ENCODE measurements at places on chromosomes 5 and 9.

GRCh38 chr5:178337334-178337741 lies 104.7 kb upstream of the PHYKPL start:
- no peak for DNase-seq

- DNase-seq = no peak
Measured at GRCh38 chr9:81622471-81623255, 66.7 kb downstream of the TLE1 start.

DNA sequence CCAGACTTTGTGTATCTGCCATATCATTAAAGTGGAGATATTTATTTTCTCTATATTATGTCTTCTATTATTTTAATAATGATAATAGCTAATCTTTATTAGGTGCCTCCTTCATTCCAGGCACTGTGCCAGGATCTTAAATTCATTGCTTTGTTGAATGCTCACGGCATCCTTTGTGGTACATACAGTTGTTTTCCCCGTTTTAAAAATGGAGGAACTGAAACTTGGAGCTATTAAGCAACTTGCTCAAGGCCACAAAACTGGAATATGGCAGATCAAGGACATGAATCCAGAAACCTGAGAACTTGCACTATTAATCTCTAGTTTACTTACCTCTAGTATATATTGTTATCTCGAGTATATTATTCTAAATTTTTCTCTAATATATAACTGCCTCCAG lies 41.5 kb upstream of the PPP3R2 start:
- no peak for DNase-seq

GRCh38 chr5:107869438-107870115 lies 198.8 kb upstream of the EFNA5 start:
- DNase-seq = no peak

- DNase-seq = no peak
Measured at GRCh38 chr9:27348785-27349697, 52.1 kb upstream of the EQTN start.

GRCh38 chr5:67341478-67341877 lies 144.9 kb upstream of the CD180 start:
- DNase-seq = no peak

DNA sequence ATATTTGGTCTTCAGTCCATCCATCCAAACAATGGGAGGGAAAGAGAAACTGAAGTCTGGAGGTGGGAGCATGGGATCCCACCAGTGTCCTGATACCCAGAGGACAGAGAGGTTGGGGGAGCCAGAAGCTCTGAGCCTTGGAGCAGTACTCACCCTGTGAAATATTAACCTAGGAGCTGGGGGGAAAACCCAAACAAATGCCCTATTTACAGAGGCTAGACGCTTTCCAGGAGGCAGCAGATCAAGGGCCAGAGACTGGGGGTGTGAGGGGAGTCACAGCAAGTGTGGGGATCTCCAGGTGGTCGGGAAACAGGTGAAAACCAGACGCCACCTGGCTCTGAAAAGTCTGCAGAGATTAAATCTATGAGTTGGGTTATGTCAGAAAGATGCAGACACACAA lies 6.2 kb downstream of the ZER1 start:
- DNase-seq = no peak

- no peak for DNase-seq
Measured at GRCh38 chr5:82931110-82931509, 146.1 kb downstream of the TMEM167A start.

DNA sequence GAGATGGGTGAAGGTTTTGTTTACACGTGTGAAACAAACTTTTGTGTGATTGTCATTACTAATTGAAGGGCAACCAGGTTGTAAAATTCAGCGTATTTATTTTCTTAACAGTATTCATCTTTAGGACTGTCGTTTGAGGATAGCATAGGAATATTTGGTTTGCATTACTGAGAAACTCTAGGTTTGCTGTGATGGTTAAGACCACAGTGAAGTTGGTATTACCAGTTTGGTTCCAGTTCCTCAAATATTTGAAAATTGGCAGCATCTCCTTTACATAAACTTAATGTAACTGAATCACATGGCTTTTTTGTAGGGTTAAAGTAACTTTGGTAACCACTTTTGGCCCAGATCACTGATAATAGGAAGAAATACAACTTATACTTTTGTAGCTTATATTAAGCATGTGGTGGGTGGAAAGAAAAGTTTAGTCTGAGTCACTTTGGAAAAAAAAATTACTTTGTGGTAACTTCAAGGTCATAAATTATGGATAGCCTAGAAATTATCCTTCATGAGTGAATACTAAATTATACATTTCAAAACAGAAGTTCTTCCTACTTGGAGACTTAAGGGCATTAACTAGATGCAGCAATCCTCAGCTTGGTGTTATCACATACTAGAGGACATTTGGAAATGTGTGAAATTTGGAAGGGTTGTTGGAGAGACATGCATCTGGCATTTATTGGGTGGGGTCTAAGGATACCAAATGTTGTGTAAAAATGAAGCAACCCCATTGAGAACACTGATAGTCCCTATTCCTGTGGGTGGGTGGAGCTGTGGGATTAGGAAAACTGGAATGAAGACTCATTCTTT lies 33.9 kb downstream of the G3BP1 start:
- DNase-seq = no peak

DNA sequence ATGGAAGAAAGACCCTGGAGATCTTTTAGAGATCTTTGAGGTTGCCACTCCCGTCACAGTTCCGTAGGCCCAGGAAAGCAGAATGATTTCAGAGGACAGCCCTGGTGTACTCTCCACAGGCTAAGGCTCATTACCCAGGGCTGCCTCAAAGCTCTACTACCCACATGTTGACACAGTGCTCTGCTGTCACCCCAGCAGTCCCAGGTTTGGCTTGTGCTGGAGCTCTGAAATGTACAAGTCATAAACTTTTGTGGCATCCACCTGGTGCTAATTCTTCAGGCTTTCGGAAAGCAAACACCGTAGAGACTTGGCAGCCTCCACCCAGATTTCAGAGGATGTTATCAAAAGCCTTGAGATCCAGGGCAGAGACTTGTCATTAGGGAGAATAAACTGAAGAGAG lies 136.5 kb downstream of the MTRR start:
- no peak for DNase-seq

DNA sequence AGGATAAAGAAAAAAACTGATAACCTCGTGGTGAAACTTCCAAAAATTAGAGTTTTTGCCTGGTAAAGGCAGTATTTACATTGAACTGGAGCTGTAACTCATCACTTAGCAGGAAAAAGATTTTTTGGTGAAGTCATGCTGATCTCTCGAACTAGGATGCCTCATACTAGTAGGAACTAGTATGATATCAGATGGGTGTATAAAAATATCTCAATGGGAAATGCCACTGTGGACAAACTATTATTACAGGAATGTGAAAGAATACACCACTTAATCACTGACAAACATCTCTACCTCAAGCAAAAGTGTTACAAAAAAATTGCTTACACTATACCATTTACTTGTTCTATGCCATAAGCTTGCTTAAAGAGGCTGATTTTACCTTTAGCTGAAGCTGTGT lies 28.4 kb downstream of the RFX3 start:
- DNase-seq = no peak

DNA sequence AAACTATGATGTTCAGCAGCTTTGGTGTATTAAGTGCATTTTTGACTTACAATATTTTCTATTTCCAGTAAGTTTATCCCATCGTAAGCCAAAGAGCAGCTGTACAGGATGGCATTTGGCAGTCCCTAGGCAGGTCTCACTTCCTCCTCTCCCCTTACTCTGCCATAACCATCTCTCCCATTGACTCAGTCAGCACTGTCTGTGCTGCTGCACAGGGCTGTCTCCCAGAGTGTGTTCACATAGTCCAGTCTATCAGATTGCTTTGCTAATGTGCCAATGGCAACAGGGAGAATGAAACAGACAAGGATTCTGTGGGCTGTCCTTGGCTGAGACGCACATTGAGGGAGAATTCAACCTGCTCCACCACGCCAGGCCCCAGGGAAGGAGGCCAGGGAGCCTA lies 47.0 kb upstream of the CAST start:
- DNase-seq = no peak

GRCh38 chr5:118257066-118257465 lies 731.3 kb downstream of the DTWD2 start:
- no peak for DNase-seq

DNA sequence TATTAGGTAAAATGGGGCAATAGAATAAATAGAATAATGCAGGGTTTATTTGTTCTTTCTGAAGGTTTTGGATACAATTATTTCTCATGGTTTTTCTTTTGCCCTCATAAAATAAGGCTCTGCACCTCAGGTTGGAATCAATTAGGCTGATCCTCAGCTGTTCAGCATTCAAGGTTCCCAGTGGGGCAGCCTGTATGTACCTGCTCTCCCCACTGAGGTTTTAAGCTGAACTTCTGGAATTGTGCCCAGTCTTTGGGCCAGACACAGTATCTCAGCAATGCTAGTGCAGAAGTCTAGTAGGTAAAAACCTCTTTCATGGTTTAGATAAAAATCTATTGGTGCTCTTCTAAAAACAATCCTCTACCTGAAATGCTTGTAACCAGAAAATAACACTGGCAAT lies 98.0 kb downstream of the EDIL3 start:
- no peak for DNase-seq

GRCh38 chr5:10676224-10676623 lies 84.8 kb downstream of the DAP start:
- no peak for DNase-seq

DNA sequence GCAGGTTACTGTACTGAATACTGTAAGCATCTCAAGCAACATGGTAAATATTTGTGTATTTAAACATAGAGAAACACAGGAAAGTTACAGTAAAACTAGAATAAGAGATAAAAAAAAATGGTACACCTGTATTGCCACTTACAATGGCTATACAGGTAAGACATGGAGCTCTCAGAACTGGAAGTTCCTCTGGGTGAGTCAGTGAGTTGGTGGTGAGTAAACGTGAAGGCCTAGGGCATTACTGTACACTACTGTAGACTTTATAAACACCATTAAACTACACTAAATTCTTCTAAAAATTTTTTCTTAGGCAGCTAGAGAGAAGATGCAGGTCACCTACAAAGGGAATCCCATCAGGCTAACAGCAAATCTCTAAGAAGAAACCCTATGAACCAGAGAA lies 872.9 kb downstream of the TAF11L14 start:
- DNase-seq = no peak

- no peak for DNase-seq
Measured at GRCh38 chr5:25862276-25862675, 1176.1 kb downstream of the CDH9 start.

GRCh38 chr9:123746765-123747164 lies 183.2 kb downstream of the DENND1A start:
- no peak for DNase-seq

DNA sequence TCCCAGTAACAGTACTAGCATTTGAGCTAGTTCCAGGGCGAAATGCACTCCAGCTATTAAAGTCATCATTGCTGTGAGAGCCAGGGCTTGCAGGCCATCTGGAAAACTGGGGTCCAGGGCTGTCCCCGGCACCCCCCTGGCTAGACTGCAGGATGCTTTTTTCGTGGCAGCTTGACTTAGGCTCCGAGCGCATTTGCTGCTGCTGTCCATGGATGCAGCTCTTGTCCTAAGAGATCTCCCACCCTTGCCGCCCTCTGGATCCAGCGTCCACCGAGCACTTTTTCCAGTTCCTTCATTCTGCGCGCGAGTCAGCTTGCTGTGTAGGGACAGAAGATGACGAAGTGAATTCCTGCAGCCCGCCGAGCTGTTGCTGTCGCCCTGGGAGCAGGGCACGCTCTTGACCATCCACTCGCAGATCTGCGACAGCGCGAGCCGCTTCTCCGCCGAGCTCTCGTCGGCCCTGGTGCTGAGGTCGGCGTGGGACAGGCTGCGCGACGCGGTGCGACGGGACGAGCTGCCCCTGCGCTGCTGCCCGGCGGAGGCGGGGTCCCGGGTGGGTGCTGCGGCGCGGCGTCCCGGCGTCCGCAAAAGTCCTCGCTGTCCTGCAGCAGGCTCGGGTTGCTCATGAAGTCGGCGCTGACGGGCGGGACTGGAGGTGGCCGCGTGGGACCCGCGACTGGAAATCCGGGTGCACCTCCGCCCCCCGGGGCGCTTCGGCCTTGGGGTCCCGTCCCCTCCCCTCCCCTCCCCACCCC lies 30.7 kb downstream of the OR2V1 start:
- DNase-seq = no peak

DNA sequence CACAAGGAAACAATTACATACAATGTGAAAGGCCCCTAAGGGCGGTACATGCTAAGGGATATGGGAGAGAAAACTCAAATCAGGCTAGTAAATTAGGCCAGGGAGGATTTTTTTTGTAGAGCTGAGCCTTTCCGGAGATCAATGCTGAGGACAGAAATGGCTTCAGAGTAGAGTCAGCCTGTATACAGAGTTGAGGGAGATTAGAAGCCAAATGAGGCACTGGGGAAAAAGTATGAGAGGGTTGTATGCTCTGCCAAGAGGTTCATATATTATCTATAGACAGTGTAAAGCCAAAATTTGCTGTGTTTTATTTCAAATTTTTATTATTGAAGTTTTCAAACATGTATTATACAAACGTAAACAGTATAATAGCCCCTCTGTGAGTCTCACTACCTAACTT lies 103.1 kb downstream of the BNC2 start:
- DNase-seq = no peak

GRCh38 chr5:3155046-3155445 lies 403.6 kb upstream of the IRX2 start:
- DNase-seq = no peak

DNA sequence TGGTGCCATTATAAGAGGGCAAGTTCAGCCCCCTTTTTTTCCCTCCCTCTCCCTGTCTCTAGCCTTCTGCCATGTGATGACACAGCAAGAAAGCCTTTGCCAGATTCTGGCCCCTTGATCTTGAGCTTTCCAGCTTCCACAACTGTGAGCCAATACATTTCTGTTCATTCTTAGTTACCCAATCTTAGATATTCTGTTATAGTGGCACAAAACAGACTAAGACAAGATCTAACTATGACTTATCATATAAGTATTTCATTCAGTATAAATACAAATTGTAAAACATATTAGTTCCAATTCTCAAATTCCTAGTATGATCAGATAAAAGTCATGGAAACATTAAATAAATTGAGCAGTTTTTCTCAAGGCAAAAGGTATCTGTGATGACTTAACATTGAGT lies 276.3 kb downstream of the COX7C start:
- DNase-seq = no peak

DNA sequence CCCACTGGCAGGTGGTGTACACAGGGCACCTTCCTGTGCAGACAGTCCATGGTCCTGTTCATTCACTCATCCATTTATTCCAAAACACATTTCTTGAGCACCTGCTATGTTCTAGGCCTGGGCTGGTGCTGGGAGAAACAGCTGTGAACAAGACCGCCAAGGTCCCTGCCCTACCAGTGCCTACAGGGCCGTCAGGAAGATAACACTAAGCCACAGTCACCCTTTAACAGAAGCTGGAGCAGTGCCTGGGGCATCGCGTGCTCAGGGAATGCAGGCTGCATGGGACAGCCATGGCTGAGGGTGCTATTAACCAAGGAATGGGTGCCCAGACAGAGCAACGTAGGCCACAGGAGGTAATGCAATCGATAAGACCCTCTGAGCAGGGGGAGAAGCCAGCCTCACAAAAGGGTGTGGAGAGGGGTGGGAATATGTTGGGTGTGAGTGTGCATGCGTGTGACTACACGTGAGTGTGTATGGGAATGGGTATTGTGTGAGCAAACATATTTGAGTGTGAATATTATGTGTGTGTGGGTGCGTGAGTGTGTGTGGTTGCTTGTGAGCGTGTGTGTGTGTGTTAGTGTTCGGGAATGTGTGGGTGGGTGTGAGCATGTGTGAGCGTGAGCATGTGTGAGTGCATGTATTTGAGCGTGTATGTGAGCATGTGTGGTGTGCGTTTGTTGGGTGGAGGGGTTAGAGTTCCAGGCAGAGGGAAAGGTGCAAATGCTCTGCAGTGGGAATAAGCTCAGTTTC lies 19.1 kb downstream of the DUSP1 start:
- DNase-seq = no peak

Data from naive B cell (primary cell).